ENCODE measurements at places on chromosomes 5 and 9. TPM values are rescaled to one million over a fixed set of nuclear protein-coding genes. Genes with fewer than 3 reads are reported as not detected.

GRCh38 chr9:113307396-113307975, 4.3 kb upstream of the RNF183 start:
- no peaks in the 10 kb centered on the region for H3K36me3 ChIP-seq
- DNase-seq: no peak
- no peak overlapping the region for H3K27ac ChIP-seq
- H3K27me3 ChIP-seq: no peaks in the 10 kb centered on the region

DNA sequence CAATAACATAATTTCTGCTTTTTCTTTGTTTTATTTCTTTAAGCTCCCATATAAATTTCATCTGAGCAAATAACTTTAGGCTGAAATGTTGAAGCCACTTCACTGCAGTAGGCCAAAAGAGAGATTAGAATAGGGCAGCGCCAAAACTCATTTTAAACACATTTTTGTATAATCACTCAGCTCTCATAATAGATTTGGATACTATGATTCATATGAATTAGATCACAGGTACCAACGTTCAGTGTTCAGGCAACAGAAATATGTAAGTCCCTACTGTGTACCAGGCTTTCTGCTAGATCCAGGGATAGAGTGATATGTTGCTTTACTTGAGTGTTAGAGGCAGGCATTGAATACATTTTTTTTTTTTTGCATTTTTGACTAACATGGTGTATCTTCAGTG, 370.5 kb downstream of the PTPRD start:
- H3K4me1 ChIP-seq: no peaks in the 10 kb centered on the region
- H3K4me3 ChIP-seq: no peak overlapping the region
- H3K27me3 ChIP-seq: no peaks in the 10 kb centered on the region
- no peak for DNase-seq

DNA sequence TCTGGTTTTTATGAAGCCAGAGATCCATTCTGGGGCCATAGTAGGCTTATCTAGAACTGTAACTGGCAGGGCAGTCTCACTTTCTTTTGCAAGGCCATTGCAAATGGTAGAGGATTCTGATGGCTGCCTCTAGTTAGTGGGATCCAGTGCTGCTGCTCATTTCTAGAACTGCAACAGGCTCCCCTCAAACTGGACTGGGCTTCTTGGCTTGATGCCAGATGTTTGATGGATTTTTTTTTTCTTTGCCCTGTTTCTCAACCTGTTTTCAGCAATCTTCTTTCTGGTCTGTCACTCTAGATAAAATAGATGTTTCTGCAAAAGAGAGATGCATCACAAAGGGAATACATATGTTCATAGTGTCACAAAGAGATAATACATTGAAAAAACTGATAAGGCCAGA, 11.9 kb downstream of the CARTPT start:
- no peaks in the 10 kb centered on the region for H3K4me1 ChIP-seq
- peaks cover 43% of the 10 kb centered on the region for H3K27me3 ChIP-seq
- no peaks in the 10 kb centered on the region for H3K36me3 ChIP-seq
- DNase-seq: no peak
- H3K27ac ChIP-seq: no peak overlapping the region

LIX1 gene
- total RNA-seq: not detected

MPDZ gene
- 70.7 TPM for total RNA-seq

EIF4E1B gene
- total RNA-seq: not detected

- H3K27ac ChIP-seq: no peak overlapping the region
- DNase-seq: no peak
- no peaks in the 10 kb centered on the region for H3K4me1 ChIP-seq
- no peaks in the 10 kb centered on the region for H3K36me3 ChIP-seq
- peaks cover 4% of the 10 kb centered on the region for H3K27me3 ChIP-seq
- no peak overlapping the region for H3K4me3 ChIP-seq
Measured at GRCh38 chr5:74977471-74977870, 74.9 kb downstream of the GCNT4 start.

- H3K27me3 ChIP-seq: no peaks in the 10 kb centered on the region
- no peak overlapping the region for H3K27ac ChIP-seq
- no peaks in the 10 kb centered on the region for H3K4me1 ChIP-seq
- no peak overlapping the region for H3K4me3 ChIP-seq
Measured at GRCh38 chr5:110865400-110866094, 126.7 kb downstream of the SLC25A46 start.

- no peaks in the 10 kb centered on the region for H3K36me3 ChIP-seq
- DNase-seq: no peak
- no peak overlapping the region for H3K4me3 ChIP-seq
Measured at GRCh38 chr5:136016945-136017530, 11.8 kb upstream of the TGFBI start.

DNA sequence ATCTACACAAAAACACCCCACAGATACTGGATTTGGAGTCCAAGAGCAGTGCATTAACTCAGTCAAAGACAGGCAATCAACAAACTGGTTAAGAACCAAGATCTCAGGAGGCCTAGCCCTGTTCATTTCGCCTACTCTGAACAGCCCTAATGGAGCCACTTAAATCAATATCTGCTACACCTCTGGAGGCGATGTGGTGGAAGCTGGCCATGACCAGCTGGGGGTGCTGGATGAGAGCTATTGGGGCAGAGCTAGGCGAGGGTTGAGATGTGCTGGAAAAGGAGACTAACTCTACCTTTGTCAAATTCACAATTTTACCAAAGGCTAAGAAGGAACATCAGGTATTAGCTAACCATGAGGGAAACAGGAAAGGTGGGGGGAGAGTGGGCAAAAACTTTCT, 23.3 kb upstream of the ARSB start:
- H3K4me3 ChIP-seq: no peak overlapping the region
- H3K36me3 ChIP-seq: no peaks in the 10 kb centered on the region
- DNase-seq: no peak
- H3K4me1 ChIP-seq: no peaks in the 10 kb centered on the region
- H3K27ac ChIP-seq: no peak overlapping the region

ACTBL2 gene
- total RNA-seq: not detected

DNA sequence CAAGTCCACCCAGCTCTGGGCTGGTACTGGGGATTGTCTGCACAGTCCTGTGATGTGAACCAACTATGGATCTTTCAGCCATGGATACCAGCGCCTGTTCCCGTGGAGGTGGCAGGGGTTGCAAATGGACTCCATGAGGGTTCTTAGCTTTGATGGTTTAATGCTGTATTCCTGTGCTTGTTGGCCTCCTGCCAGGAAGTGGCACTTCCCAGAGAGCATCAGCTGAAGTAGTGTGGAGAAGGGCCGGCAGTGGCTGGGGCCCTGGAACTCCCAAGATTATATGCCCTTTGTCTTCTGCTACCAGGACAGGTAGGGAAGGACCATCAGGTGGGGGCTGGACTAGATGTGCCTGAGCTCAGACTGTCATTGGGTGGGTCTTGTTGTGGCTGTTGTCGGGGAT, 1104.8 kb upstream of the COX7C start:
- H3K27me3 ChIP-seq: no peaks in the 10 kb centered on the region
- no peaks in the 10 kb centered on the region for H3K36me3 ChIP-seq
- DNase-seq: no peak
- H3K27ac ChIP-seq: no peak overlapping the region
- no peak overlapping the region for H3K4me3 ChIP-seq
- H3K4me1 ChIP-seq: no peaks in the 10 kb centered on the region

DNA sequence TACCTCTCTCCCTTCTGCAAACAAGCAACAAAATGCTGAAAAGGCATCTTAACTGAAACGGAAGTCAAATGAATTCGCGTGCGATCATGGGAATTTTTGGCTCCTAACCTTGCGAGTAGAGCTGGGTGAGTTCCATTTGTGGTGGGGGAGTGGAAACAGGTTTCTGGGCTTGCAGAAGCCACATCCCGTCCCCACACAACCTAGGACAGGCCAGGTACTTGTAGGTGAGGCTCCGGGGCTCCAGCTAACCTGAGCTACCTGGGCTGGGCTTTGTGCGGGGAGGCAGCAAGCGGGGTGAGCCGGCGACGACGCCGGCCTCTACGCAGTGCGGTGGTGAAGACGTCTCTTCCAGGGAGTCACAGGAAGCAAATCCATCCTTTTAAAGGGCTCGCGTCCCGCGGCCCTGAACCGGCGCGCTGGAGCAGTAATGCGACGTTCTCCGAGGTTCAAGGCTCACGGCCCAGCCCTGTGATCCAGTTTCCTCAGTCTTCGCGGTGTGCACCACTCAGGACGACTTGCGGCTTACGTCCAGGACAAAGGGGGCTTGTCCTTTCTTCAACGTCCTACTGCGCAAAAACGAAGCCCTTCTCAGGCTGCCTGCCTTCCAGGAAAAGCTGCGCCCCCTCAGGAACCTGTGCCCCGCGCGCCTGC, 567 bp upstream of the SPIN1 start:
- H3K4me3 ChIP-seq: peak overlapping the region; percentile 74
- H3K4me1 ChIP-seq: peaks cover 39% of the 10 kb centered on the region
- H3K27me3 ChIP-seq: no peaks in the 10 kb centered on the region

GRCh38 chr9:16535555-16535954, 334.9 kb downstream of the BNC2 start:
- H3K4me1 ChIP-seq: no peaks in the 10 kb centered on the region
- no peak overlapping the region for H3K4me3 ChIP-seq
- H3K27ac ChIP-seq: no peak overlapping the region
- no peaks in the 10 kb centered on the region for H3K36me3 ChIP-seq

GM2A gene
- total RNA-seq: 35.4 TPM

LHX3 gene
- total RNA-seq: not detected

- DNase-seq: no peak
- no peaks in the 10 kb centered on the region for H3K4me1 ChIP-seq
- no peaks in the 10 kb centered on the region for H3K36me3 ChIP-seq
- H3K27ac ChIP-seq: no peak overlapping the region
- no peaks in the 10 kb centered on the region for H3K27me3 ChIP-seq
Measured at GRCh38 chr5:118996098-118996497, 7.8 kb upstream of the DTWD2 start.

FOXI1 gene
- total RNA-seq: not detected

AMBP gene
- total RNA-seq: not detected

MEIKIN gene
- total RNA-seq: not detected

DNA sequence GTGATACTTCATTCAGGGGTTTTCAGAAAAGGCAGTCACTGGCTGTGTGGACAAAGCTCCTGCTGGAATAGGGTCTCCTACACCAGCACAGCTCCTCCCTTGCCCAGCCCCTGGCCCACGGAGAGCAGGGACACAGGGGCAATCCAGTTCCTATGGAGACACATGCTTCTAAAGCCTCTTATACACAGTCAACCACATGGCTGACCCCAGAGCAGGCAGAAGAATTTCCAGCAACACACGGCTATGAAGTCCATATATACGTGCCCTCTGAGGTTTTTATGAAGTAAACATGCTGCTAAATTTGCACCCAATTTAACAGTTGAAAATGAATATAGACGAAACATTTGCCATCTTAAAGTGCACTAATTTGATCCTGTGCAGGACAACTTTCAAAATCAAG, 19.4 kb downstream of the PSMB7 start:
- H3K36me3 ChIP-seq: peaks cover 19% of the 10 kb centered on the region
- DNase-seq: no peak
- no peak overlapping the region for H3K27ac ChIP-seq
- H3K4me1 ChIP-seq: peaks cover 48% of the 10 kb centered on the region

DNA sequence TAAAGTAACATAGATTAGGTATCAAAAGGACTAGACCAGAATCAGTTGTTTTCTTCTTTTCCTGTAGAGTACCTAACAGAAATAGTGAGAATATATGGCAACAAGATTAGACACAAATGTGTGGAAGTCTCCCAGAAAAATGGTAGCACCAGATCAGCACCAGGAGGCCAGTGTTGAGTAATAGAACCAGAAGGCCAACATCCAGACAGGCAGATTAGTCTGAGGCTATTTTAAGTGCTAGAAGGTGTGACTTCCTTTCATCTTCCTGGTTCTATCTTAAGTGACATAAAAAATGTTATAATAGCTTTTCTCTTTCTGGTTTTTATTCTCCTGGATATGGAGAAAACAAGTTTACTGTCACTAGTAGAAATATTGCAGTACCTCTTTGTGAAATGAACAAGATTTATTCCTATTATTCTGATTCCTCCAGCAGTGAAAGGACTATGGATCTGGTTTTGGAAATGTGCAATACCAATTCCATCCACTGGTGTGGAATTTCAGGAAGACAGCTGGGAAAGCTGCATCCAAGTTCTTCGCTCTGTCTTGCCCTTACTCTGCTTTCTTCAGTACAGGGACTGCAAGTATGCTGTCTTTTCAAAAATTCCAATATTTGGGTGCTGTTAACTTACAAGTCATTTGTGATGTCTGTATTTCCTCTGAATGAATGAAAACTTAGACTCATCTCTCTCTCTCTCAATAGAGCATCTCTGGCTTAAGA, 39.1 kb downstream of the SHLD3 start:
- DNase-seq: no peak
- no peaks in the 10 kb centered on the region for H3K27me3 ChIP-seq
- peaks cover 41% of the 10 kb centered on the region for H3K36me3 ChIP-seq
- no peak overlapping the region for H3K4me3 ChIP-seq
- H3K4me1 ChIP-seq: peaks cover 11% of the 10 kb centered on the region

GRCh38 chr5:181224390-181225229, 1.5 kb downstream of the TRIM41 start:
- peaks cover 10% of the 10 kb centered on the region for H3K36me3 ChIP-seq
- peaks cover 37% of the 10 kb centered on the region for H3K4me1 ChIP-seq
- H3K27ac ChIP-seq: peak overlapping the region; percentile 100
- DNase-seq: no peak
- H3K27me3 ChIP-seq: no peaks in the 10 kb centered on the region

NTMT1 gene
- total RNA-seq: 63.4 TPM

DNA sequence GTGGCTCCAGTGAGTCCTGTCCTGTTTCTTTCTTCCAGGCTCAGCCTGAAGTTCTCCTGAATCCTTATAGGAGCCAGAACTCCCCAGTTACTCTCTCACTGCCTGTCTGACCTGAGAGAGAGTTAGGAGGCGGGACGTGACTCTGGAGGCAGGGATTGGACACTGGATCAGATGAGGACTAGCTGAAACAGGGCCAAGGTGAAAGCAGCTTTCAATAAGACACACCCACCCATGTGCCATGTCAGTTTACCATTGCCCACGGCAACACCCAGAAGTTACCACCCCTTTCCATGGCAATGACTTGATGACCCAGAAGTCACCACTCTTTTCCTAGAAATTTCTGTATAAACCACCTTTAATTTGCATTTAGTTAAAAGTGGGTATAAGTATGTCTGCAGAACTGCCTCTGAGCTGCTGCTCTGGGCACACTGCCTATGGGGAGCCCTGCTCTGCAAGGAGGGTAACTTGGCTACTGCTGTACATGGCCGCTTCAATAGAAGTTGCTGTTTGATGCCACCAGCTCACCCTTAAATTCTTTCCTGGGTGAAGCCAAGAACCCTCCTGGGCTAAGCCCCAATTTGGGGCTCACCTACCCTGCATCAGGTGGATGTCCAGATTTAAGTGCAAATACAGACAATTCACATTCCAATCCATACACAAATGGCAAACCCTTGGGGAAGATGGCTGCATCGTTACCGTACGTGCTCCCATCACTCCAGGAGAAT, 13.7 kb downstream of the FCN2 start:
- no peaks in the 10 kb centered on the region for H3K36me3 ChIP-seq
- H3K27me3 ChIP-seq: no peaks in the 10 kb centered on the region
- H3K4me3 ChIP-seq: no peak overlapping the region
- DNase-seq: no peak
- peaks cover 58% of the 10 kb centered on the region for H3K4me1 ChIP-seq
